ENCODE measurements at places on chromosomes 7 and 10. TPM values are rescaled to one million over a fixed set of nuclear protein-coding genes. Genes with fewer than 3 reads are reported as not detected.

The ODAD2 gene
- 0.32 TPM for total RNA-seq

The TMEM139 gene
- total RNA-seq: not detected

The CHCHD3 gene
- total RNA-seq: 91.3 TPM

The PRF1 gene
- not detected for total RNA-seq

The LRRC4 gene
- 0.40 TPM for total RNA-seq

The TEX36 gene
- total RNA-seq: not detected

The CDC14C gene
- not detected for total RNA-seq

The GNG11 gene
- total RNA-seq: 170 TPM

The LRRC61 gene
- 0.07 TPM for total RNA-seq

The PIK3AP1 gene
- total RNA-seq: 0.21 TPM

The TCAF2 gene
- 7.1 TPM for total RNA-seq

The CCDC7 gene
- 11.4 TPM for total RNA-seq

The ARHGAP22 gene
- total RNA-seq: 86.9 TPM

The SLC16A12 gene
- 0.66 TPM for total RNA-seq

The MEPCE gene
- 48.3 TPM for total RNA-seq

The MSMB gene
- not detected for total RNA-seq

The CYP26C1 gene
- total RNA-seq: 0.33 TPM

The TUBB8 gene
- not detected for total RNA-seq

The EN2 gene
- not detected for total RNA-seq

- DNase-seq: no peak
These were observed 135.2 kb downstream of the INHBA start for GRCh38 chr7:41567731-41568114.

DNA sequence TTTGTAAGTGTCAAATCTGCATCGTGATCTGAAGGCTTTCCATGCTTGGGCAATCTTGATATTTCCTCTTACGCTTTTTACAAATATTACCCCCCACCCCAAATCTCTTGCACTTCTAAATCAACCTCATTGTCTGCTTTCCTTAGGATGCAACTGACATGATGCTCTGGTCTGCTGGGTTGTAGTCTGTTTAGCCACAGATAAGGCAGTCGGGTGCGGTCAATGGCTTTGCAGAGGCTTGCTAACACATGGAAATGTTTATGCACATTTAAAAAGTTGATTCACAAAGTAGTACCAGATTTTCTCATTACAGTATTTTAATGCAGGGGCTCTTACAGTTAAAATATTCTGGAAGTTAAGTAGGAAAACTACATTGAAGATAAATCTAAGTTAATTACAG, 172.5 kb downstream of the BAMBI start:
- DNase-seq: no peak

DNA sequence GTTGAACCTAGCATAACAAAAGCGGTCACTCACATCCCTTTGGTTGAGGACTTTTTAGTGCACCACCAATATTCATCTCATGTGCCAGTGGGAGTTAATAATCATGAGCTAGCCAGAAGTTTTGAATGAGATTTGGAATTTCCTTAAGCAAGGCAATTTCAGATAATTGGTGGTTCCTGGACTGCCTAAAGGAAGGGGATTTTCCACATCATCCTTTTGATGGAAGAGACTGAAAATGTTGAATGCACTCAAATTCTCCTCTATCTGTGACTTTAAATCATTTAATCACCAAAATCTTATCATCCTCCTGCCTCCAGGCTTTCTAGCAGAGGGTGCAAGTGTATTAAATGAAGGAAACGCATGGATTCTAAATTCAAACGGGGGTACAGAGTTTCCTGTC, 260.7 kb downstream of the CCDC3 start:
- no peak for DNase-seq

DNA sequence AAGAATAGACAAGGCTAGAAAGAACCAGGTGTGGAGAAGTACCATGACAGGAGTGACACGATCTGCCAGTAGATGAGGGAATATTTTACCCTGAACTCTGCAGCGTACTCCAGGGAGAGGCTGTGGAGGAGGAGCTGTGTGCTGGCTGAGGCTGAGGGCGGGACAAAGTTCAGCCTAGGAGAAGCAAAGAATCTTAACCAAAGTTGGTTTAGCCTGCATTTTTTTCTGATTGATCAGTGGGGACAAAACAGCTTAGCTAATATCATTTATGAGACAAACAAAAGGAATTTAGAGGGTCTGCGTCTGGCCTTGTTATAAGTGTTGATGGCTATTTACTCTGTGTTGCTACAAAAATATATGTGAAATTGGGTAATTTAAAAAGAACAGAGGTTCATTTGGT, 5.2 kb upstream of the NPSR1 start:
- DNase-seq: no peak

DNA sequence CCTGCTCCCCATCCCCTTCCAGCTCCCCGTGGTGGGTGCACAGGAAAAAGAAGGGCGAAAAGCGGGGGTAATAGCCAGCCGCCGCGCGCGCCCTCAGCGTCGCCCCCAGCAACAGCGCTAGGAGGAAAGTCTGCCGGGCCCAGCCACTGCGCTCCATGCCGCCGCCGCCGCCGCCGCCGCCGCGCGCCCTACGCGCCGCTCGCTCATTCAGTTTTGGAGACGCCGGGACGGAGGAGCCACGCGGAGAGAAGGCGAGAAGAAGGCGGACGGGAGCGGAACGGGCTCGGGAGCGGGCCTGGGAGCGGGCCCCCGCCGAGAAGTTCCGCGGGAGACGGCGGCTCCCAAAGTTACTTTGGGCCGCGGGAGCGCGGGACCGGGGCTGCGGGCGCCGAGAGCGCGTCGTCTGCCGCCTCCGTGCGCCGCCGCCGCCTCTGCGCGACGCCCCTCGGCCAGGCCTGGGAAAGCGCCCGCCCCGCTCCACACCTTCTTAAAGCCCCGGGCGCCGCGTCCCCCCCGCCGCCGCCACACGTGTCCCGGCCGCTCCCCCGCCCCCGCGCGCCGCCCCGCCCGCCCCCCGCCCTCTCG, at the start of gene RELN:
TSS of gene RELN (minus strand) at position 459 of the 585 bp plus-strand sequence. CDS start at position 157, 302 bp downstream.
- no peak for DNase-seq

DNA sequence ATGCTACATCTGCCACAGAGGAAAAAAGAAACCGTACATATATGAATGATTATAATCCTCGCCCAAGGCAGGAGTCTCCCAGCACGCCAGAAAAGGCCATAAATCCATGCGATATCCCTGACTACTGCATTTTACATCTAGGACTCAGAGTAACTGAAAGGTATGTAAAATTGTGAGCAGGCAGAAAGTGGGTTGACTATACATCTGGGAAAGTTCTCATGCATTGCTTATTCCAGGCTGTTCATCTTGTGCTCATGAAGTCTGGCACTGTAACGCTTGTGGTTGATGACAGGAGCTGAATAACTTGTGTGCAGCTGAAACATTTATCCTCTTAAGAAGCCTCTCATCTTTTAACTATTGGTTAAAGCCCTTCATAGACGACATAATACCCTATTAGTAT, 193.4 kb upstream of the STEAP4 start:
- no peak for DNase-seq

DNA sequence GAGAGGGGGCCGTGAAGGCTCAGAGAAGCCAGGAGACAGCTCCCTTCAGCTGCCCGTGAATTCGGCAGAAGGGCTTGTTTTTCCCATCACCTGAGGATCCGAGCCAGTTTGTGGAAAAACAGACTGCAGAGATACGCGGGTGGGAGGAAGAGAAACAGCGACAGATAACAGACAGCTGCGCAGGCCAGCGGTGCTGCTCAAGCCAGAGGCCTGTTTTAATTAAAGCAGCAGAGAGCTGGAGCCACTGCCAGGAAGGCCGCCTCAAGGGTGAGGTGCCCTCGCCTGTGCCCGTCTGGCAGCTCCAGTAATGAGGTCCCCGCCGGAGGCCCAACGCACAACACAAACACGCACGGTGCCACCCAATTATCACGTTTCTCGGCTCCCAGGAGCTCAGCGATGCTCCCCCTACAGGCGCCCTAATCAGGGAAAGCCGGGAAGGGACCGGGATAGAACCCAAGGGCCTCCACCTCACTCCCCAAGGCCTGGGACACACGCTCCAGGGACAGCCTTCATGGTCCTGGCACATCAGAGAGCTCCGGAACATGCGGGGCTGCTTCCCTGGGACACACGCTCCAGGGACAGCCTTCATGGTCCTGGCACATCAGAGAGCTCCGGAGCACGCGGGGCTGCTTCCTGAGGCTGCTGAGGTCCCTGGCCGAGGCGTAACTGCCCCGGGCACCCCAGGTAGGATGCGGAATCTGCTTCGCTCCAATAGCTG, 60.6 kb upstream of the DNAAF5 start:
- DNase-seq: no peak

- no peak for DNase-seq
These were observed 246.0 kb downstream of the ELFN1 start for GRCh38 chr7:1915956-1916600.

GRCh38 chr7:42278344-42278743, 41.3 kb upstream of the GLI3 start:
- DNase-seq: no peak

GRCh38 chr7:47954231-47954911, 6.1 kb upstream of the PKD1L1 start:
- no peak for DNase-seq

- DNase-seq: no peak
These were observed 78.6 kb upstream of the MPP7 start for GRCh38 chr10:28381466-28381865.

- DNase-seq: no peak
These were observed 597.8 kb upstream of the MGMT start for GRCh38 chr10:128869101-128869749.

DNA sequence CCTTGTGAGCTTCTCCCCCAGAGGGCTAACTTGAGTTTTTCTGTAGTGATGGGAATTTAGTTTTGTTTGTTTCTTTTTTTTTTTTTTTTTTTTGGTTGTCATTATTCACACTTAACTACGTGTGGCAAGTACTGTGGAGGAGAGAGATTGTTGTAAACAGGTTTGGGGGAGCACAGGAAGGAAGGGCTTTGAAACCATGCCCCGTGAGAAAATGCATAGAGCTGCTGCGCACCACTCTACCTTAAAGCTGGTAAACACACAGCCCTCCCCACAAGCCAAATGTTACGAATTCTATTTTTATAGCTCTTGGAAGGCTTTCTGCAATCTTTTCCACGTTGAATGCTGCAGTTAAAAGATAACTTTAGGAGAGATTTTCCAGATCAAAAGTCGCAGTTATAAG, 76.2 kb downstream of the ZNF22 start:
- DNase-seq: no peak

DNA sequence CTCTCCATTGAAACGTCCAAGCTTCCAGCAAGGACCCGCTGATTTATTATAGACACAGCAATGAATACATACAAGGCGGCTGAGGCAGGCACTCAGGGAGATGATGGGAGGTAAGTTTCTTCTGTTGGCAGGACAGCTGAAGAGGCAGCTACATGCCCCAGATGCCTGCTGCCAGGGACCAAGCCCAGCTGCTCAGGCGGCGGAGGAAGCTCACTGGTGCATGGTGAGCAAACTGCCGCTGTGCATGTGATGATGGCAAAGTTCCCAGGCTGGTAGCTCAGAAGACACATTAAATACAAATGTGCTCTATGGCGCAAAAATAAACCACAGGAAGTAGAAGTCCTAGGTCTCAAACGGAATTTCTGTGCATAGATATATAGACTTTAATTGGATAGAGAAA, 2.3 kb downstream of the DNTT start:
- DNase-seq: no peak

DNA sequence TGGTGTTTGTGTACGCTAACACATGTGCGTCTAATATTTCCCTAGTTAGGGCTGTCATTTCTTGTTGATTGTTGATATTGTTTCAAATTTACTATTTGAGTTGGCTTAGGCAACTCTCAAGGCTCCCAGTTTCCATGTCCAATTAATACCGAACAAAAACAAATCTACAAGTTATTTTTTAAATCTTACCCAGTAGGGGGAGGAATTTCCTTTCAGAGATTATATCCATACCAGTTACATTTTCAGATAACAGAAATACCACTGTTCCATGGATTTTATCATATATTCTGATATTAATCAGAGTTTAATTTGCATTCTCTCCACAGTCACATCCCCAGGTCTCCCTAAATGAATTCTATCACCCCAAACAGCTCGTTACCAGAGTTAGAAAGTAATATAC, 7.2 kb upstream of the AKR1B10 start:
- DNase-seq: no peak

- DNase-seq: peak; percentile 78
These were observed at the start of gene CACNA2D1 for GRCh38 chr7:82443547-82444219. CACNA2D1 (minus strand) TSS chr7:82443777.

- DNase-seq: no peak
These were observed 44.7 kb upstream of the MXI1 start for GRCh38 chr10:110162741-110163145.

DNA sequence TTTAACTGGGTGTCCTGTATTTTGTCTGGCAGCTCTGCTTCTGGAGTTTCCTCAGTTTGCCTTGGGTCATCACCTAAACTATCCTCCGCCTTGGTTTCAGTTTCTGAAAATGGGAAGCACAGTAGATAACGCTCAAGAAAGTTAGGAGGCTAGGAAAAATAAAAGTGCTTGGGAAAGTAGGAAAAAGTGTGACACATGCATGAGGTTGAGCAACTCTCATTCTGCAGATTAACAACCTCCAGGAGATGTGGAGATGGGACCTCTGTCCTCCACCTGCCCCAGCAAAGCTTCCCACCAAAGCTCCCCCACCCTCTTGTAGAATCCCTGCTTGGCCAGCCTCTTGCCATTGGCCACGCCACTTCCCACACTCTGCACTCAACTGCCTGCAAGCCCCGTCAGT, 13.1 kb upstream of the ZCCHC24 start:
- DNase-seq: no peak

DNA sequence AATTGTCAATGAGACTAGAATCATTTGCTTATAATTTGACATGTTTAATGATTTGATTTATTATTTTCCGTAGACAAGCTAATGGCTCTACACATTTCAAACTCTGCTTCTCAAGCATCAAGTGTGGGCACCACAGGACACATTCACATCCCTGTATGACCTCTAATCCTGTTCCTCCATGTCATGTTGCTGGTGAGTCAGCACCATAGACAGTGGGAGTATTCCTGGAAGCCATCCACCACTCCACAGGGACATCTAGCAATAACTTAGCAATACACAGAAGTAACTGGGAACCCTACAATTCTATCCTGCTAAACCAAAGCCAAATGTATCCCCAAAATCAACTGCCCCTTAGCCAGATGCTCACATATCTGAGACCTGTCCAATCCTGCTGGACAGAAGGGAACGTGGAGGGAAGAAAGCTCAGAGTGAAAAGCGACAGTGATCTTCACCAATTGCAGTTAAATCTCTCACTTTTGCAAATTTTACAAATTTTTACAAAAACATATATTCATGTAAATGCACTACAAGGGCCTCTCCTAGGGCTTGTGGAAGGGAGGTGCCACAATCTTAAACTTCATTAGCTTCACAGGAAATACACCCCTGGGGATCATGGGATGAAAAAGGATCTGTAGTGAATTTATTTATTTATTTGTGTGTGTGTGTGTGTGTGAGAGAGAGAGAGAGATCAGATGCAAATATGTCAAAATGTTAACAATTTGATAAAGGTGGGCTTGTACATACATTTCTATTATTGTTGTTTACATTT, 126.5 kb downstream of the GFRA1 start:
- DNase-seq: no peak

- DNase-seq: no peak
These were observed 79.7 kb upstream of the NOBOX start for GRCh38 chr7:144483189-144483588.

- DNase-seq: no peak
These were observed 138.0 kb downstream of the TES start for GRCh38 chr7:116348346-116348745.

GRCh38 chr10:75074711-75075445, 36.6 kb upstream of the SAMD8 start:
- DNase-seq: no peak

- DNase-seq: no peak
These were observed 24.7 kb downstream of the LRRC27 start for GRCh38 chr10:132356621-132357195.

GRCh38 chr7:113804475-113805095, 114.2 kb downstream of the PPP1R3A start:
- no peak for DNase-seq
